ENCODE measurements at places on chromosomes 5 and 9. TPM values are rescaled to one million over a fixed set of nuclear protein-coding genes. Genes with fewer than 3 reads are reported as not detected.

IDNK gene
- total RNA-seq: 3.0 TPM

GALT gene
- 34.1 TPM for total RNA-seq

TSLP gene
- total RNA-seq: 0.43 TPM

CDH6 gene
- 3.9 TPM for total RNA-seq

OMD gene
- total RNA-seq: not detected

GABRB2 gene
- total RNA-seq: under 0.01 TPM

DIRAS2 gene
- 1.3 TPM for total RNA-seq

All from fibroblast of villous mesenchyme (primary cell).